DMS153 (cell line): ENCODE measurements at places on chromosomes 1 and 21.

- DNase-seq = no peak
Observed at GRCh38 chr1:53811414-53811851, 26.7 kb downstream of the NDC1 start.

DNA sequence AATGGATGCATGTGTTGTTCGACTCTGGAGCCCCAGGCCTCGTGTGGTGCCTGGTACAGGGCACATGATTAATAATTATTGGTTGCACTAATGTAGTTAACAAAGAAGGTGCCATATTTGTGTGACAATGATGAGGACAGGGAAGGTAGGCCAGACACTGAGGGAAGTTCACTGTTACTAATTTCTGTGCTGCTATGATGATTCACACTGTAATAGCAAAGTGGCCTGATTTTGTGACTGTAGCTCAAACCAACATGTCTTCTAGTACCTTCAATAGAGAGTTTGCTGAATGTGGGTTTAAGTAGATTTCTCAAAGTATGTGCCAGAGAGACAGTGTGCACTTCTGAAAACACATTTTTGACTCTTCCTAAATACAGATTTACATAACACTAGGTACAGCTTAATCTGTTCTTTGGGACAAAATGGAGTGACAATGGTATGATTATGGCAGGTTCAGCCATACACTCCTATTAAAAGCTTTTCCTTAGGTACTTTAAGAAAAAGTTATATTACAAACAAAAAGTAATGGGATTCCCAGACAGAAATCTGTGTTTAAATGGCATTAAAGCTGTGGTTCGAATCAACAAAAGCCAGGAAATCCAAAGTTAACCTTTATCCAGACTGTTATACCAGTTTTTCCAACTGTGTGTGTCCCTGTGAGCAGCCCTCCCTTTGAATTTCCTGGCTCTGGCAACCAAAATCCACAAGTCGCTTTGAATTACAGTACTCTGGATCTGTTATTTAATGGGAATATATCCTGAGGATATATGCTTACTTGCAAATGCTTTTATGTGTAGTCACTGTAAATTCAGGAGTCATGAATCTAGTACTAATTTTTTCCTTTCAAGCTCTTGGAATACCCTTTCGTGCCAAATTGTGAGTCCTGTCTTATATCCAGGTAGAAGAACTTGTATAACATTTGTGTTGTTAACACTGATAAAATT lies 277.1 kb upstream of the SGIP1 start:
- DNase-seq = no peak

GRCh38 chr1:176950736-176951324 lies 213.7 kb downstream of the ASTN1 start:
- no peak for DNase-seq

- DNase-seq = no peak
Observed at GRCh38 chr1:212542761-212543187, 65.8 kb upstream of the ATF3 start.

DNA sequence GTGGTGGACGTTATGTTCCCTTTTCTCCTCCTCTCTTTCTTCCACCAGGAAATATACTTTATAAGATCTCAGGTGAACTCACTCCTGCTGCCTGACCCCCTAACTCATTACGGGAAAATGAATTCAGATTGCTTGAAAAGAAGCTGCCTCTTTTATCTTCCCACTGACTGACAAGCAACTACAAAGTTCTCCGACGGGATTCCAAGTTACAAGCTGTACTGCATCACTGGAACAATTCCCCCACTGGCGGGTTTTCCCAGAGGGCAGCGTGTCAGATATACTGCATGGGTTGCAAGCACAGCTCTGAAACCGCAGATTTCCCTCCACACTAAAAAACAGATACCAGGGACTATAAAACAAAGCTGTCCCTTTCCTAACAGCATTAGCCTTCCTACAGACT lies 390.6 kb downstream of the KCTD3 start:
- DNase-seq = no peak

GRCh38 chr1:40312238-40313205 lies 4.6 kb downstream of the COL9A2 start:
- DNase-seq = peak; percentile 28
